ENCODE measurements at places on chromosomes 6 and 20.

DNA sequence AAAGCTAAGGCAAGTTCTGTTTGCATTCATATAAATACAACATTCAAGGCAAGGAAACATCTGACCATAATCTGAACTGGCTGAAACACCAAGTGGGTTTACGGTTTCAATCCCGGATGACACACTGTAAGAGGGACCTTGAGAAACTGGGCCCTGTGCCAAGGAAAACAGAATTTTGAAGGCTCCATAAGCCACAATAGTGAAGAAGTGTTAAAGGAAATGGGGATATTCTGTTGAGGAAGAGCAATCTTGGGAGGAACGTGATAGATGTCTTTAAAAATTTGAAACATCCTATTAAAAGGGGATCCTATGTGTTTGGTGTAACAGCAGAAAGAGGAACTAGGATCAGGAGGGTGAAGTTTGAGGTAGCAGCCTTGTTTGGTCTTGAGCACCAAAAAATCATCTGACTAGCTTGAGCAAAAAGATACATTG, 82.4 kb upstream of the TAB2 start:
- no peak for DNase-seq

DNA sequence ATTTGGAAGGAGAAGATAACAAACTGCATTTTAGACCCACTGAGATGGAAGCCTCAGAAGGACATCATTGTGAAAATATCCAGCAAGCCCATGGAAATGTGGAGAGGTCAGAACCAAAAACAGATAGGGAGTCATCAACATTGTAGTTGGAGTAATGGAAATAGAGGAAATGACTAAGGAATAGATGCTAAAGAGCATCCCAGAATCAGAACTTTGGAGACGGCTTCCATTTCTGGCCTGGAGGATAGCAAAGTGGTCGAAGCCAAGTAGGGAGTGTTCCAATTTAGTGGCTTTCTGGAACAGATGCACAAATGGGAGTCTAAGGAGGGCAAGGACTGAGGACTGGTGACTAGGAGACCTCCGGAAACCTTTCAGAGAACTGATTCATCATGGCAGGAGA, 3.6 kb downstream of the BEND6 start:
- DNase-seq: no peak

DNA sequence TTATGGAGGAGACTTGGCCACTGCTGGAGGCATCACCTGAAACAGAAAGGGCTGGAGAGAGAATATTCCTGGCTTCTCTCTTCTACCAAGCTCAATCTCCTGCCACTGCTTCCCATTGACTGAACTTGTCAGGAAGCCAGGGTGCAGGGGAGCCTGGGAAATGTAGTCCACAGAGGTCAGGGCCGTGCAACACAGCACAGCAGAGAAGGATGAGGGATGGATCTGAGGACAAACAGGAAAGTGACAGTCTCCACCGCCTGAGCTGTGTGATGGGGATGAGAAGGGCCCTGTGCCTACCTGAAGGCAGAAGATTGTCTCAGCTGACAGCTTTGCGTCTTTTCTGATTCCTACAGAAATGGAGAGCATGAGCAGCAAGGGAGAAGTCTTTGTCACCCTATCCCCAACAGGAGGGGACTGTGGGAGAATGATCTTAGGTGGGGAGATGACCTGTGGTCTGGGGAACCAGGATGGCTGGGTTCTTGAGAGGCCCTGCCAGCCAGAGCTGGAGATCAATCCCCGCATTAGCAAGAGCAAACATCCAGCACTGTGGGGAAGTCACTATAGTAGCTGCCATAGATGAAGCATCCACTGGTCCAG, 114.2 kb downstream of the SNX5 start:
- no peak for DNase-seq

GRCh38 chr6:103783329-103783728, 1076.4 kb downstream of the HACE1 start:
- DNase-seq: no peak

- DNase-seq: no peak
Measured at GRCh38 chr6:67888886-67889681, 746.0 kb upstream of the ADGRB3 start.

DNA sequence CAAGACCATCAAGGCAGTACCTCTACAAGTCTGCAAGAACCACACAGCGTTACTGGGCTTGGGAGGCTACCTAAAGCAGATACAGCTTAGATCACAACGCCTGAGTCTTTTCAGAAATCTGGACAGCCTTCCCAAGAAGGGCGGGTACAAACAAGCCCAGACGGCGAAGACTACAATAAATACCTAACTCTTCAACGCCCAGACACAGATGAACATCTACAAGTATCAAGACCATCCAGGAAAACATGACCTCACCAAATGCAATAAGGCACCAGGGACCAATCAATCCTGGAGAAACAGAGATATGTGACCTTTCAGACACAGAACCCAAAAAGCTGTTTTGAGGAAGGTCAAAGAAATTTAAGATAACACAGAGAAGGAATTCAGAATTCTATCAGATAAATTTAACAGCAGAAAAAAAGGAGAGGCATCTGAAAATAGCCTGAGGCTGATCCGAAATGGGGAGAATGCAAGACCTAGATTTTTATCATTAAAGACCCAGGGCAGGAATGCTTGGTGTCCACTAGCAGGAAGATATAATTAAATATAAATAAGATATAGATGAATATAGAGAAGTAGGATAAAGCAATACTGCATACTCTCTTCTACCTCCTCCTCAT, 131.7 kb upstream of the COL21A1 start:
- DNase-seq: no peak

DNA sequence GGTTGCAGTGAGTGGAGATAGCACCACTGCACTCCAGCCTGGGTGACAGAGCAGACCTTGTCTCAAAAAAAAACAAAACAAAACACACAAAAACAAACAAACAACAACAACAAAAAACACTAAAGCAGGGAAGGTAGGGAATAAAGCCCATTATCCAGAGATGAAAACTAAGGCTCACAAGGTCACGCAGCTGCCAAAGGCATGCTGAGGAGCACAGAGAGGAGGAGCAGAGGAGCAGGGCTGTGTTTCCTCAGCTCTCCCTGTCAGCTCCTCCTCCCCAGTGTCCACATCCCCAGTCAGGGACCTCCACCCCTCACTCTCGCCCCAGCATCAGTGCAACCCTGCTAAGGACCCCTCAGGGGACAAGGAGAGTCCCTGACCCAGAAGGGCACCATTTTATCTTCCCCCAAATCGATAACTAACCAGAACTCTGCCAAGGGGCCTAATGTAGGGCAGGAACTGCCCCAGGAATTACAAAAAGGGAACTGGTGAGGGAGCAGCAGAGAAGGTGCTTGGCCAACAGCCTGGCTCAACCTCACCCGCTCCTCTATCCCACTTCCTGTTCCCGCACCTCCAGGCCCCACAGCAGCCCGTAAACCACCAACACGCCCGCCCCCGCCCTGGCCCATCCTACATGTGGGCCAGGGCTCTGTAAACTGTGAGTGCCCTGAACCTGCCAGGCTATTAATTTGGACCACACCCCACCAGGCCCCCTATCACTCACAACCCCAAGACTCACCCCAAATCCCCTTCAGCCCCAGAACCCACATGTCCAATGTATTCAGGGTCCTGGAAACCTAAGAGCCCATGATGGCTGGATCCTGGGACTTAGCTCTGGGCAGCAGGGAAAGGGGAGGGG, 9.0 kb downstream of the TEAD3 start:
- no peak for DNase-seq

DNA sequence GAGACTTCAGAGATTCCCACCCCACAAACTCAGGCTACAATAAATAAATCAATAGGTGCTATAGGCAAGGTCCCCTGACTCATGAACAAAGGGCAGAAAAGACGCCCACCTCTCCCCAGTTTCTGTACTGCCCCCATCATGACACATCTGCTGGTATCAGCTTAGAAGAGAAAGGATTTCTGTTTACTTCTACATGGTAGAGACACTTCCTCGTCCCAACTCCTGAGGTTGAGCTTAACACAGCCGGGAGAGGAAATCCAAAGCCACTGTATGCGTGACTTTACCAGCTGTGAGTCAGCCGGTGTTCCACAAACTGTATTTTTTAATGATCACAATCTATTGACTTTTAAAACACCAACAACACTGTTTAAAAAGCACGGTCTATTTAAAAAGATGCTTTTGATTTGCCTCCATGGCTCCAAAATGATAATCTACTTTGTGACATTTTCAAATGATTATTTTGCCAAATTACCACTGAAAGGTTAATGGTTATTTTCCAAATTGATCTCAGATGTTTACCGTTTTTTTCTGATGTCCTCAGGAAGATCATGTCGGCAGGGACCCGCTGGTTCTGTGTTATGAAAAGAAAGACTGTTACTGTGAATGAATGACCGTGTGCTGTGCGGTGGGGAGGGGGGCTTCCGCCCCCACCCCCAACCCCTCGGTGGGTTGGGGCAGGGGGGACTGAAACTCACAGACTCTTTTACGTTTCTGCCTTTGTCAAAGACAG, 72.5 kb downstream of the ATP9A start:
- DNase-seq: no peak

DNA sequence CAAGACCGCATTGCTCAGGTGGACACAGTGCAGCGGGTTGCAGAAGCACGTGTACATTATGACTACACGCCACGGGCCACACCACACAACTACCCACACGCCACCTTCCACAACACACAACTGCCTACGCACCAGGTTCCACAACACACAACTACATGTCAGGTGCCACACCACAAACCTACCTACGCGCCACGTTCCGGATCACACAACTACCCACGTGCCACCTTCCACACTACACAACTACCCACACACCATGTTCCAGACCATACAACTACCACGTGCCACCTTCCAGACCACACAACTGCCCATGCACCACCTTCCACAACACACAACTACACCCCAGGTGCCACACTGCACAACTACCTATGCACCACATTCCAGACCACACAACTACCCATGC, 20.5 kb downstream of the THBS2 start:
- DNase-seq: peak; percentile 38

- no peak for DNase-seq
Measured at GRCh38 chr20:40749985-40750506, 61.0 kb upstream of the MAFB start.

- no peak for DNase-seq
Measured at GRCh38 chr6:21137700-21138335, 455.7 kb upstream of the SOX4 start.

DNA sequence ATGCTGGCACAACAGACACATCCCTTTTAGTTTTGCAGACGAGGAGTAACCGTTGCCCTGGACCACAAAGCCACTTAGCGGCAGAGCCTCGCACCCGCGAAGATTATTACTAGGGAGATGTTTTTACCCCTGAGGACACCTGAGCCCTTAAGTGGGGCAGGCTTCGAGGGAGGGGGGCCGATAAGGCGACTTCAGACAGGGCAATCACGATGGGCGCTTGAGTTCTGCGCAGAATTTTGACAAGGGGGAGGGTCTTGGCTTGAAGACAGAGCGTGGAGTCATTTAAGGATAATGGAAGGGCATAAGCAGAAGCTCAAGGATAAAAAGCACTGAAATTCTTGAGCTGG, 650 bp upstream of the TTK start:
- DNase-seq: no peak

Measured in coronary artery (tissue), 2 donors.